ENCODE measurements at places on chromosomes 6 and 20.

DNA sequence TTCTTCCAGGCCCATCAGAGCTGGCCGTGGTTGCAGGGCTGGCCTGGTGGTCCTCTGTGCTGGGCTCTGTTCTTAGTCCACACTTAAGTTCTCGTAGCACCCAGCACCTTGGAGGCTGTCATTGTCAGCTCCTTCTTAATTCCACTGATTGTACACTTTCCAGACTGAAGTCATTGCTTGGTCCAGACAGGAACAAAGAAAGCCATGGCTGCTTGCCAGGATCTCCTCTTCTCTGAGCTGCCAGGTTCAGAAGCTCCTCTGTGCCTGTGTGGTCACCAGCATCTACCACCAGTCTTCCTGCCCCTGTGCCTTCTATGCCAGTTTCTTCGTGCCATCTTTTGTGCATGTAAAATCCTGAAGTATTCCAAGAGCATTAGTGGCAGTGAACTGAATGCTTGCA lies 39.5 kb upstream of the PCMTD2 start:
- no peak for DNase-seq

DNA sequence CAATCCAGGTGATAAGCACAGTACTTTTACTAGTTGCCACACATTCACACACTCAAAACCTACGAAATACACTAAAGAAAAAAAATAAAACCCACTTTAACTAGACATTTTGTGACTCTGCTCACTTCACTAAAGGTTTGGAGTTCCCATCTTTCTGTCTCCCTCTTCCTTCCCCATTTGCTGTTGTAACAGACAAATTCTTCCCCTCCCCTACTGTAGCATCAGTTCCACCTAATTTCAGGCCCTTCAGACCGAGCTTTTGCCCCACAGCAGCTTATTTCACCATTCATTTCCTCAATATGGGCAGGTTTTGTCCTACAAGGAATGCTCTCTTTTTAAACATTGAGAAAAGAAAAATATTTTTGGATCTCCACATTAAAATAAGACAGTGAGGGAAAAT lies 31.3 kb upstream of the MRAP2 start:
- DNase-seq = no peak

DNA sequence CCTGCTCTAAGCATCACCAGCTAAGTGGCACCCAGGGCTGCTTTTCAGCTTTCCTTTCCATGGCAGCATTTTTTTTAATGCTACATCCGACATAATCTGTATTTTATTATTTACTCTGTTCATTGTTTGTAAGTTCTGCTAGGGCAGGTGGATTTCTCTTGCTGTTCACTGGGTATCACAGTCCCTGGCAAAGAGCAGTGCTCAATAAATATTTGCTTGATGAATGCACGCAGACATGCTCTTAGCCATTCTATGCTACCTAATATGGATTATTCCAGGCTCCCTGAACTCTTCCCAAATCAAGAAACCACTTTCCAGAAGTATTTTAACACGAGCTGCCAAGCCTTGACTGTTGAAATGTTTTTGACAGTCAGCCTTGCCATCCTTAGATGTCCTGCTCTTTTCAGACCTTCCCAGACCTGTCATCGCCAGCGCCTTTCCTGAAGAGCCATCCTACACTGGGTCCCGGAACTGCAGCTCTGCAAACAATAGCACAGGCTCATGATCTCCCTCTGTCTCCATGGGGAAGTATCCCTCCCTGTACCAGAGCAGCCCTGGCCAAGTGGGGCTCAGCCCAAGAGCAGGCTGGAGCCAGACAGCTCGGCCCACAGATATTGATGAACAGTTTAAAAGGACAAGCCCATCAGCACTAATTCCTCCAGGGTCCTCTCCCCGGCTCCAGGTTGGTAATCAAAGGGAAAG lies 136.5 kb upstream of the CDH4 start:
- DNase-seq = no peak

GRCh38 chr6:130269969-130270635 lies 47.4 kb upstream of the SAMD3 start:
- DNase-seq = no peak

- no peak for DNase-seq
Observed at GRCh38 chr6:17410281-17410680, 16.9 kb downstream of the CAP2 start.

- DNase-seq = no peak
Observed at GRCh38 chr6:143562143-143562542, 50.6 kb upstream of the FUCA2 start.

GRCh38 chr20:37636212-37636975 lies 57.4 kb upstream of the CTNNBL1 start:
- no peak for DNase-seq

GRCh38 chr20:41437836-41438235 lies 71.2 kb upstream of the EMILIN3 start:
- no peak for DNase-seq

- no peak for DNase-seq
Observed at GRCh38 chr20:42067596-42067995, 449.4 kb upstream of the CHD6 start.
